Activated naive CD8-positive, alpha-beta T cell treated with anti-CD3 and anti-CD28 coated beads, Interleukin-2, amount 50 U/mL, for 24 hours (primary cell): ENCODE measurements at places on chromosomes 7 and 10.

GRCh38 chr10:88512599-88512998, 70.5 kb downstream of the RNLS start:
- no peak for DNase-seq

GRCh38 chr7:21507627-21508343, 35.1 kb upstream of the DNAH11 start:
- DNase-seq = peak; percentile 29

- no peak for DNase-seq
These were observed 101.2 kb upstream of the SEC61G start for GRCh38 chr7:54860003-54860775.

DNA sequence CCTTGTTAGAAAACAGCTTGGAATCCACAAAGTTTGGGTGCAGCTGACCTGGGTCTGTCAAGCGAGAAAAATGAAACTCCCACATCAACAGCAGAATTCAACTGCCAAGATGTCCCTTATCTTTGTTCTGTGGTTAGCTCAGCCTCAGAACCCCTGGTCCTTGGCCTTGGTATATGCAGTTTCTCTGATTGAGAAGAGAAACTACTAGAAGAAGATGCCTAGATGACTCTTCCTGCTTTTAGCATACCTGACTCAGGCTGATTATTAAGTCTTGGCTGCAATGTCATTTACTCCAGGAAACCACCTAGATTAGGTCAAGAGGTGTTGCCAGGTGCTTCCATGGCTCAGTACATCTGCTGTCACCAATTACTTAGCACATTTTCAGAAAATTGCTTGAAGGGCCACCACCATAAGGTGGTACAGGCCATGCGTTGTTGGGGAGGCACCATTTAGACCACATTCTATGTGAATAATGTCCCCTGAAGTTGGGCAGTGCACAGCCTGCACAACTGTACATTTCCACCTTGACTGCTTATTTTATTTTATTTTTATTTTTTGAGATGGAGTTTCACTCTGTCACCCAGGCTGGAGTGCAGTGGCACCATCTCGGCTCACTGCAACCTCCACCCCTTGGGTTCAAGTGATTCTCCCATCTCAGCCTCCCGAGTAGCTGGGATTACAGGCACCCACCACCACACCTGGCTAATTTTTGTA, 59.4 kb upstream of the ZNF438 start:
- DNase-seq = no peak

- DNase-seq = peak; percentile 42
These were observed 1.2 kb downstream of the CACUL1 start for GRCh38 chr10:118753331-118754228.

DNA sequence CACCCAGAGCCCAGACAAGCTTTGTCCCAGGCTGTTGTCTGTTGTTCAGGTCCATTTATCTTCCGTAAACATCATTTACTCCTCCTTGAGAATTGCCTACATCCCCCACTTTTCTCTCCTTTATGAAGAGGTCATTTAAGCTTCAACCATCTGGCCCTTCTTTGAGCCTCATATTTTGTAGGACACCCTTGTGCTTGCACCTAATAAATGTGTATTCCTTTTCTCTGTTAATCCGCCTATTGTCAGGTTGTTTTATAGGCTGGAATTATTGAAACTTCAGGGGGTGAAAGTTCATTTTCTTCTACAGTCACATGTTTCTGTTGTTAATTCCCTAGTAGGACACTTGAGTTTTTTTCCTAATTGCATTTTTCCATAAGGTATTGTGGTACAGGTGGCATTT, 19.6 kb upstream of the CTTNBP2 start:
- no peak for DNase-seq

DNA sequence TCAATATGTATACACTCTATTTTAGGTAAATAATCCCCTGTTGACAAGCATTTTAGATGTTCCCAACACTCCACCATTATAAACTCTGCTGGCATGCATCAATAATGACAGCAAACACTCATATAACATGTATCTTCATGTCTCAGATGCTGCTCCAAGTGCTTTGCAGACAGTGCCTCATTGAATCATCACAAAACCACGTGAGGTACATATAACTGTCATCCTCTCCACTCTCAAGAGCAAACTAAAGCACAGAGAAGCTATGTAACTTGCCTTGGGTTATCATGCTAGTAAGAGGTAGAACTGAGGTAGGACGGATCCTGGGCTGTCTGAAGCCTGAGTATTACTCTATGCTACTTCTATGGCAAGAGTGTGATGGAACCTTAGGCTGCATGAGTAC, 72.5 kb upstream of the GSDME start:
- no peak for DNase-seq

- DNase-seq = no peak
These were observed 19.1 kb upstream of the HKDC1 start for GRCh38 chr10:69201045-69201444.
